ENCODE measurements at places on chromosomes 4 and X.

GRCh38 chr4:3827616-3828492, 61.7 kb downstream of the ADRA2C start:
- H3K36me3 ChIP-seq: no peaks in the 10 kb centered on the region
- no peak for DNase-seq
- H3K4me1 ChIP-seq: no peaks in the 10 kb centered on the region
- H3K27ac ChIP-seq: no peak overlapping the region

DNA sequence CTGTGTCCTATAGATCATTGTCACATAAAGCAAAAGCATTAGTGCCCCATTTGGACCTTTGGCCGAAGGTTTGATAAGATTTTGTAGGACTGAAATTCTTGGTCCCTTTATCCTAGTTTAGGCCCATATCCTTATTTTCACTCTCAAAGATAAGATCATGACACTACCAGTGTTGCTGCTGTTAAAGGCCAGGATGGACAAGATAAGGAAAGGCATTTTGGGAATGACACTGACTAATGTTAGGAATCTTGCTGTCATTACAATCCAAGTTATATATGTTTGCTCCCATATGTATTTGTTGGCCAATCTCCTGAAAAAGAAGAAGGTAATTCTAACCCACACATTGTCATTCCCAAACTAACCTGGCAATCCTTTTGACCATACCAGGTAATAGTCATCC, 101.3 kb upstream of the VAMP7 start:
- H3K27ac ChIP-seq: no peak overlapping the region
- H3K4me3 ChIP-seq: no peak overlapping the region
- no peaks in the 10 kb centered on the region for H3K4me1 ChIP-seq
- no peaks in the 10 kb centered on the region for H3K27me3 ChIP-seq

DNA sequence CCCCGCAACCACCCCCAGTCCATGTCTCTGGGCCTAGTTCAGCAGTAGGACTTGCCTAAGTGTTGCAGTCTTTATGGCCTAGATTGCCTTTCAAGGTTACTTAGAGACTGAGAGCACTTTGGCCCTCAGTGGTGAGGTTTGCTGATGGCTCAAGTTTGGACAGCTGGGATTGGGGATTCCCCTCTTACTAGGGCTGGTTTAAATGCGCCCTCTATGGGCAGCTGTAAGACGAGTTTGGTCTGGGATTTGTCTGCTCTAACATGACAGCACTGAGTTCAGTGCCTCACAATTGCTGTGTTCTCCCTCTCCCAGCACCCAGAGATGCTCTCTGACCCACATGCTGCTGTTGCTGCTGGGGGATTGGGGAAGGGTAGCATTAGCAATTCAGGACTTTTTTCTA, 23.1 kb downstream of the DACH2 start:
- H3K27ac ChIP-seq: no peak overlapping the region
- H3K4me3 ChIP-seq: no peak overlapping the region
- DNase-seq: no peak
- H3K36me3 ChIP-seq: no peaks in the 10 kb centered on the region
- no peaks in the 10 kb centered on the region for H3K4me1 ChIP-seq
- no peaks in the 10 kb centered on the region for H3K27me3 ChIP-seq

GRCh38 chr4:141021397-141022110, 111.7 kb downstream of the RNF150 start:
- H3K27me3 ChIP-seq: peaks cover 8% of the 10 kb centered on the region
- H3K4me3 ChIP-seq: no peak overlapping the region
- H3K27ac ChIP-seq: no peak overlapping the region
- H3K4me1 ChIP-seq: no peaks in the 10 kb centered on the region
- H3K36me3 ChIP-seq: no peaks in the 10 kb centered on the region
- no peak for DNase-seq

DNA sequence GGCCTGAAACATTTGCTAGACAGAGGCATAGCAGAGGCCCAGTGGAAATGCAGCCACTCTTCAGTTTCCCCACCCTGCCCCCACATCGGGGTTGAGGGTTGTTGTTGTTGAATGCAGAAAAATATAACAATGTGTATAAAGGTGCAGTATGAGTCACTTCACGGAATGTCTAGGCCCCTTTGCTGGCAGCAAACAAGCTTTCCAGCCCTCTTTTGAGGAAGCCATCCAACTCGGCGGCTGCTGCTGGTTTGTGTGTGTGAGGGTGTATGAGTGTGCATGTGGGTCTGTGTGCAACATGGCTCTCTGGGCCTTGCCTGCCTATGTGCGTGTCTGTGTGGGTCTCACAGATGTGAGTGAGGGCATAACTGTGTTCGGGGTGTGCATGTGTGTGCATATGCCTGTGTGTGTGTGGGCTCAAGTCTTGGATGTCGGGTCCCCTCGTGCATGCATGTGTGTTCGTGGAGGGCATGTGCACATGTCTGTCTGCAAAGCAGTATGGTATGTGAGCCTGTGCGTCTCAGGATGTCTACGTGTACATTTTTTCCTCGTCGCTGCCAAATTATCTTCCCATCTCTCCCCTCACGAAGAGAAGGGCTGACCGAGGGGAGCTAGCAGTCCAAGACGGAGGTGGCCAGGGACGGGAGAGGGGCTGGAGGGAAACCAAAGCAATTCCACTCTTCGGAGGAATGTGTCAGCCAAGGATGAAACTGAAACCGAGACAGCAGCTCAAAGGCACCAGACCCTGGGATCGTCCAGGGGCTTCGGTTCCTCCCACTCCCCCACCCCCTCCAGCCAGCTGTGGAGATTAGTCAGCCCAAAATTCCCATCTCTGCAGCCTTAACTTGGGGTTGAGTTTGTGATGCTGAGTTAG, 8.4 kb upstream of the ELF4 start:
- no peaks in the 10 kb centered on the region for H3K36me3 ChIP-seq
- peak overlapping the region; percentile 22 for H3K27ac ChIP-seq
- no peaks in the 10 kb centered on the region for H3K27me3 ChIP-seq
- no peak overlapping the region for H3K4me3 ChIP-seq
- DNase-seq: no peak

Measured in RWPE2 (cell line).